ENCODE measurements at places on chromosomes 1 and 21.

DNA sequence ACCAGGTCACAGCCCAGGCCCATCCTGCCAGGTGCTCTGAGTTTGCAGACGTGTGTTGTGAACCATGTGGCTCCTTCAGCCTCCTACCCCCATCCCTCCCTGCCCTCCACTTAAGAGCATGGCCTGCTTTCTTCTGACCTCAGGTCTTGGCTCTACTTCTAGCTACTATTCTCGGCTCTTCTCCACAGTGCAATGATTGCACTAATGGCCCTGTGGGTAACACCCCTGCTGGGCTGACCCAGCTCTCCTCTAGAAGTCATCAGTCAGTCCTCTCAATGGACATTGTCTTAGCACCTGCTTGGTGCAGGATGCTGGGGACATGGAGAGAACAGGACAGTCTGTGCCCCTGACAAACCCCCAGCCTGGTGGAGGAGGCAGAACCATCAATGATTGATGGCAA lies 22.2 kb upstream of the IFFO2 start:
- DNase-seq: no peak

GRCh38 chr1:54384471-54384870 lies 21.7 kb downstream of the SSBP3 start:
- DNase-seq: no peak

- DNase-seq: no peak
Observed at GRCh38 chr1:119226321-119226720, 85.9 kb upstream of the WARS2 start.

DNA sequence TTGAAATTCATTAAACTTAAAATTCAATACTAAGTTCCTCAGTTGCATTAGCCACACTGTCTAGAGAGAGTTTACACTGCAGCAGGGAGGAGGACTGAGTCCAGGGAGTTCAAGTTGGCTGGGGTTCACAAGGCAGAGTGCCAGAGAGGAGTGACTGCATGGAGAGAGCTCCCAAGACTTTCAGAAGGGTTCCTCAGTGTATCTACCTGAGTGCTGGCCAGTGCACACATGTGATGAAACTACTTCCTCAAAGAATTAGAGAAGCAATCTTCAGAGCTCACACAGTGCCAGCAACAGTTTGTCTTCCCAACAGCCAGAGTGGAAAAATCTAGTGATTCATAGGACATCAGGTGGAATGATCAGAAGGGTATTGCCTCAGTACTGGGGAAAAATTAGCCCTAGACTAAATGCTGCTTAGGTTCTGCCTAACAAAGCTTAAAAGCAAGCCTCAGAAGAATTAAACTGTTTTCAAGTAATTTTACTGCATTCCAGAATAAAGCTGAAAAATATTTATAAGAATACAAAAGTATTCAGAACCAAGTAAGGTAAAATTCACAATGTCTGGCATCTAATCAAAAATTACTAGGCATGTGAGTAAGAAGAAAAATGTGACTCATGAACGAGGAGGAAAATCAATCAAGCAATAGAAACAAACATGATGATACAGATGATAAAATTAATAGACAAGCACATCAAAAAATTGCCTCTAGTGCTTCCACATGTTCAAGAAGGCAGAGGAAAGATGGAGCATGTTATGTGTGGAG lies 10.4 kb upstream of the WNT3A start:
- DNase-seq: no peak

GRCh38 chr1:38444770-38445442 lies 398.3 kb upstream of the POU3F1 start:
- DNase-seq: peak; percentile 13

DNA sequence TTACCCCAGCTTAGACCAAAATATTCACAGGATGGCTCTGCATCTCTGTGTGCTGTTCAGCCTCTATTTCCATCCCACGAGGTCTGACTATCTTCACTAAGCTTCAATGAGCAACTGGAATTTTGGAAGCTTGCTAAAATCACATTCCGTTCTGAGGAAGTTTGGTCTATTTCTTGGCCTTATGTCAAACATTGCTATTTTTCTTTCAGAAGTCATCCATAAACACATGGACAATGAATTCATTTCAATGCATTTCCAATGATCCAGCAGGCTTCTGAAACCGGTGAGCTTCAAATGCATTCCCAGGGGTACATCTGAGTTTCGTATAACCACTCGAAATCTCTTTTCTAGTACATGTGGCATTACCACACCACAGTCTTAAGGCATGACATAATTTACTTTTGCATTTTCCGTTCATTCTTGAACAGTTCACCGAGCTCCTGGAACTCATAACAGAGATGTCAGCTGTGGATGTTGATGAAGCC lies 294.1 kb upstream of the KAZN start:
- peak; percentile 5 for DNase-seq

DNA sequence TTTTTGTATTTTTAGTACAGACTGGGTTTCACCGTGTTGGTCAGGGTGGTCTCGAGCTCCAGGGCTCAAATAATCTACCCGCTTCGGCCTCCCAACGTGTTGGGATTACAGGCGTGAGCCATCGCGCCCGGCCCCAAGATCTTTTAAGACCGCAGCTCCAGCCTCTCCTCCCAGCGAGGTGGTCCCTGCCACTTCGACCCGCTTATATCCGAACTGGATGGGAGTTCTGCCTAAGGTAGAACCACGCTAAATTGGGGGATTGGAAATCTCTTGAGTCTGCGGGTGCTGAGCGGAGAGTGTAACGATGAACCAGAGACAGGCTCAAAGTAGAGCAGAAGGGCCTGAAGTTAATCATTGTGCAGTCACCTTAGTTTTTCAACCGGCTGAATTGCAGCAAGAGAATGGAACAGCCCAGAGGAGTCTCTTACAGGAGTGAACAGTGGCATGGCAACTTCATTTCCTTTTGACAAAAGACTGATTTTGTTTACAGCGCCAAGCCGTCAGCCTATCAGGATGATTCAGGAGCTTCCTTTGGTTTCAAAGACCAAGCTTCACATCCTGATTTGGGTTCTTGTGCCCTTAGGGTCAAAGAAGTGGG lies 726 bp upstream of the CYB5R1 start:
- no peak for DNase-seq

GRCh38 chr1:85109475-85109874 lies 61.2 kb upstream of the MCOLN3 start:
- peak; percentile 64 for DNase-seq

DNA sequence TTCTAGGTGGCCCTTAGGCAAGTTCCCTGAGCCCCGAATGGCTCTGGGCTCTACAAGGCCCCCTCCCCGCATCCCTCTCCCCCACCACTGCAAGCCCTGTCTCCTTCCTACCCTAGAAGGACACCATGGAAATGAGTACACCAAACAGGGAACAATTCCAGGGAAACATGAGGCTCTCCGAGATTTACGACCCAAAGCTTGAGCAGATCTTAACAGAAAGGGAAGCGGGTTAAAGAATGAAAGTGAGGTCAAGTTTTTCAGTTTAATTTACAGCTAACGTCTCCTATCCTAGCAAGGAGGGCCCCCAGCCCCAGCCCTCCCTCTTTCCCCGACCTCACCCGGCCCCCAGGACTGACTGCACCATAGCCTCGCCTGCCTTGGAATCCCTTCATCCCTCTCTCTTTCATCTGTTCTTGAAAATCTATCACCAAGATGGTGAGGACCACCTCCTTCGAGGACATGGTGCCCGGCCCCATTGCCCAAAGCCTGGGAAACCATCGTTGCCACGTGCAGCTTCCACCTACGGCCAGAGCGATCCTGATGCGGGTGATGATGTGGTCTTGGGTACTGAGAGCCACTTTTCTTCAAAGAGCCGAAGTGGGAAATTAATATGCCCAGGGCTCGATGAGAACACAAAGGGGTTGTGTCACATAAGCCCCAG lies 30.5 kb downstream of the SIM2 start:
- DNase-seq: no peak

All from fibroblast of skin of back (primary cell).